Hypothalamus (tissue), 51 donors: ENCODE measurements at places on chromosomes 16 and 17.

- no peak for DNase-seq
These were observed 44.3 kb downstream of the SPECC1 start for GRCh38 chr17:20053361-20053964.

GRCh38 chr17:19787733-19788357 is 39.7 kb upstream of the ALDH3A1 start:
- DNase-seq: no peak

- DNase-seq: no peak
These were observed 16.1 kb upstream of the KIF19 start for GRCh38 chr17:74309902-74310301.

DNA sequence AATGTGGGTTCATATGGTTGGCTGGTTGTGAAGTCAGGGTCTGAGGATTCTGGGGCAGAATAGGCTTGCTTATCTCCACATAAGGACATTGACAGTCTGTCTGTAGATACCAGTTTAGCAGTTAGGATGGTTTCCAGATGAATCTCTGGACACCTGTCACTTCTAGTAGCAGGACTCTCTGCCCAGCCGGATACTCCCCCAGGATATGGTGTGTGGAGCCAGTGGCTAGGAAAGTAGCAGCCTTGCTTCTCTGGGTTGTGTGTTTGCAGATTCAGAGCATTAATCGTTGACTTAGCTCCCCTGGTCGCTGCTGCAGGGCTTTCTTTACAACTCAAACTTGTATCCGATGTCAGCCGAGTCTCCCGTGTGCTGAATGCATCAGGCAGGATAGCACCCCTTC is 45.2 kb downstream of the CLEC16A start:
- DNase-seq: no peak

GRCh38 chr17:49603238-49603637 is 27.6 kb downstream of the NXPH3 start:
- no peak for DNase-seq

DNA sequence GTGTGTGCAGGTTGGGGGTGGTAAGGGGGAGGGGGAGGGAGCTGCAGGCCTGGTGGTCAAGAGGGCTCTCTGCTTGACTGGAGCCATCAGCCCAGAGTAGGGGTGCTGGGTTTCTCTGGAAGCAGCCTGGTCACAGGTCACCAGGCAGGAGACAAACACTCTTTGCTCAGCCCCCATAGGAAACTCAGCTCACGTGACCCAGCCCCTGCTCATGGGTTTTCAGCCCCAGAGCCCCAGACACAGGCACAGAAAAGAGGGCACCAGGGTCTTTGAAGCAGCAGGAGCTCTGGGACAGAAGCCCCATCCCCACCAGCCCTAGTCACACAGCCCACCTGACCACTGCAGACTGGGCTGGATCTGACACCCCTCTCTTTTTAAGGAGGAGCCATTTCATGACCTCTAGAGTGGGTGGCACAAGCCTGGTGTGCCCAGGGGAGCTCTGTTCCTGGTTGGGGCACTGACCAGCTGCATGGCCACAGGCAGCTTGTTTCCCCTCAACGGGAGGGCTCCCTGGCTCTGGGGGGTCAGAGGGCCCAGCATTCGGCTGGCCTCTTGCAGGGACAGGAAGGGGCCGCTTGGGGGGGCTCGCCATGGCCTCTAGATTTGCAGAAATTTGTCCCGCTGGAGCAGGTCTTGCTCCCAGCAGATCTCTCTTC is 13.8 kb upstream of the CD79B start:
- no peak for DNase-seq

- no peak for DNase-seq
These were observed 29.8 kb downstream of the ITGAE start for GRCh38 chr17:3771140-3771539.

DNA sequence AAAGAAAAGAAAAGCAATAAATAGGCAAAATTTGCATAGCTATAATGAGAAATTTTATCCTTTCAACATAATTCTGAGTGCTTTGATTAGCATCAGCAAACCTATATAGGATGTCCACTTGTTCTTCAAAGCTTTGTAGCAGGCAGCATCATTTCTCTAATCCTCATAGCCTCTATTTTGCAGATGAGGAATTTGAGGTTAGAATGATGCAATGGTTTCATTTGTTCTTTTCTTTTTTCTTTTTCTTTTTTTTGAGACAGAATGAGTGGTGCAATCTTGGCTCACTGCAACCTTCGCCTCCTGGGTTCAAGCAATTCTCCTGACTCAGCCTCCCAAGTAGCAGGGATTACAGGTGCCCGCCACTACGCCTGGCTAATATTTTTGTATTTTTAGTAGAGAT is 594.4 kb downstream of the TOX3 start:
- no peak for DNase-seq

- no peak for DNase-seq
These were observed 67.1 kb upstream of the METRNL start for GRCh38 chr17:83012200-83012785.
